CD4-positive, alpha-beta T cell (primary cell): ENCODE measurements at places on chromosomes 7 and 10. TPM values are rescaled to one million over a fixed set of nuclear protein-coding genes. Genes with fewer than 3 reads are reported as not detected.

GRCh38 chr7:37251222-37251621 is 197.4 kb downstream of the ELMO1 start:
- H3K4me3 ChIP-seq = no peak overlapping the region
- H3K4me1 ChIP-seq = peaks cover 5% of the 10 kb centered on the region

GRCh38 chr7:6306471-6306870 is 34.0 kb upstream of the CYTH3 start:
- H3K4me3 ChIP-seq = no peak overlapping the region
- H3K36me3 ChIP-seq = no peaks in the 10 kb centered on the region
- no peak for DNase-seq
- H3K27me3 ChIP-seq = no peaks in the 10 kb centered on the region

- DNase-seq = no peak
- no peaks in the 10 kb centered on the region for H3K27me3 ChIP-seq
- no peak overlapping the region for H3K27ac ChIP-seq
- H3K4me1 ChIP-seq = no peaks in the 10 kb centered on the region
These were observed 103.2 kb downstream of the NPSR1 start for GRCh38 chr7:34761206-34761605.

- no peak overlapping the region for H3K27ac ChIP-seq
- H3K27me3 ChIP-seq = no peaks in the 10 kb centered on the region
- no peaks in the 10 kb centered on the region for H3K36me3 ChIP-seq
- DNase-seq = no peak
- H3K4me3 ChIP-seq = no peak overlapping the region
These were observed 98.8 kb downstream of the CACNB2 start for GRCh38 chr10:18238870-18239485.

GRCh38 chr7:139871331-139871730 is 42.3 kb downstream of the TBXAS1 start:
- no peak for DNase-seq
- H3K4me3 ChIP-seq = no peak overlapping the region
- H3K4me1 ChIP-seq = no peaks in the 10 kb centered on the region
- H3K36me3 ChIP-seq = peaks cover 2% of the 10 kb centered on the region
- H3K27ac ChIP-seq = no peak overlapping the region
- H3K27me3 ChIP-seq = no peaks in the 10 kb centered on the region

GRCh38 chr7:3605222-3605621 is 304.2 kb downstream of the SDK1 start:
- no peak for DNase-seq
- no peak overlapping the region for H3K27ac ChIP-seq
- no peak overlapping the region for H3K4me3 ChIP-seq
- no peaks in the 10 kb centered on the region for H3K4me1 ChIP-seq
- no peaks in the 10 kb centered on the region for H3K36me3 ChIP-seq

GRCh38 chr7:41504214-41504980 is 198.5 kb downstream of the INHBA start:
- H3K4me1 ChIP-seq = no peaks in the 10 kb centered on the region
- DNase-seq = no peak
- H3K4me3 ChIP-seq = no peak overlapping the region
- no peaks in the 10 kb centered on the region for H3K27me3 ChIP-seq

DNA sequence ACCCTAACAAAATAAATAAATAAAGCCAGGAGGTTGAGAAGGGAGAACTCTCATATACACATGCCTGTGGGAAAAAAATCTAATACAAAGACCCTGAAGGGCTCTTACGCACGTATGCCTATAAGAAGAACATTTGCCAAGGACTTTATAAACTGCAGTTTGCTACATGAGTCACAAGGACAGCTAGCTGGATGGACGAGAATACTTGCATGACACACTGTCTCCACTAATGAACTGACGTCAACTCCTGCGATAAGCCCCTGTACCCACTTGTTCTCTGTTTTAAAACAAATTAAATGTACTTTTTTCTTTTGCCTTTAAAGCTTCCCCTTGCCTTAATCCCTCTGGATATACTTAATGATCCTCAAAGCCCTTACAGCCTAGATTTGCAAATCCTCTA is 374.6 kb upstream of the GHITM start:
- H3K36me3 ChIP-seq = no peaks in the 10 kb centered on the region
- no peak for DNase-seq
- peaks cover 3% of the 10 kb centered on the region for H3K27me3 ChIP-seq
- no peak overlapping the region for H3K27ac ChIP-seq
- H3K4me1 ChIP-seq = no peaks in the 10 kb centered on the region

GRCh38 chr10:44627591-44628354 is 242.9 kb upstream of the CXCL12 start:
- no peaks in the 10 kb centered on the region for H3K36me3 ChIP-seq
- H3K4me3 ChIP-seq = no peak overlapping the region
- H3K27me3 ChIP-seq = no peaks in the 10 kb centered on the region
- no peak overlapping the region for H3K27ac ChIP-seq

DNA sequence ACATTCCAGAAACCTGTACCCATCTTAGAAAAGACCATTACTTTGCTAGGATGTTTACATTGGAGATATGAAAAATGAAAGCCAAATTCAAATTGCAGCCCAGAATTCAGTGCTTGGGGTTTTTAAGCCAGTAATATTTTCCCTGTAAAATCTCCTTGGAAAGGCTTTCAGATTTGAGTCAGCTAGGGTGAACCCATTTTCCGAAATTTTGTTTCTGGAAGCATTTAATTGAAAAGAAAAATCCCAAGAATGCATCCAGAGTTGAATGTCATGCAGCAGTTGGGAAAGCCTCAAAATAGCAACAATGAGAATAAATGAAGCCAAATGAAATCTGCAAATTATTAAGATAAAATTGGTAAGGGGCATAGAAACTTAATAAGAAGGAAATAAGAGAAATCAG is 106.4 kb downstream of the BMPER start:
- H3K36me3 ChIP-seq = no peaks in the 10 kb centered on the region
- no peaks in the 10 kb centered on the region for H3K27me3 ChIP-seq
- H3K4me3 ChIP-seq = no peak overlapping the region
- no peak overlapping the region for H3K27ac ChIP-seq
- H3K4me1 ChIP-seq = no peaks in the 10 kb centered on the region
- DNase-seq = no peak

DNA sequence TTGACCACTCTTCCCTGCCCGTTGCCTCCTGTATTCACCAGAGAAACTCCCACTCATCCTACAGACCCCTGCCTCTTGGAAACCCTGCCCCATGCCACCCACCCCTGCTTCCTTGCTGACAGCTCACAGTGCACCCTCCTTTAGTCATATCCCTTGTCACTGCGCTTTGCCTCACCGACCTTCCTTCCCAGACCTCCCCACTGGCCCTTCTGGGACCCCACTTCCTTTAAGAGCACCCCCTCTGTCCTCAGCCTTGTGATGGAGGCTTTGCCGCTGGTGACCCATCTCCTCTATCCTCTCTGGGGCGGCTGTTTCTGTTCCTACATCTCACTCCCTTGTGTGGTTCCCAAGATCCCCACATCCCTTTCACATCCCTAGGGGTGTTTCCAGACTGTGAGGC is 92.8 kb upstream of the ZMIZ1 start:
- no peaks in the 10 kb centered on the region for H3K27me3 ChIP-seq
- no peak overlapping the region for H3K27ac ChIP-seq
- no peak for DNase-seq

The RASA4 gene
- total RNA-seq = 37.8 TPM

The TEX47 gene
- total RNA-seq = not detected

The MYOF gene
- total RNA-seq = 0.14 TPM

The ABCF2 gene
- 13.2 TPM for total RNA-seq

The PSD gene
- total RNA-seq = 17.8 TPM
